ENCODE measurements at places on chromosomes 5 and 9. TPM values are rescaled to one million over a fixed set of nuclear protein-coding genes. Genes with fewer than 3 reads are reported as not detected.

NKD2 gene
- 0.17 TPM for total RNA-seq

- DNase-seq, result no peak
Measured at GRCh38 chr9:134698587-134699342, 57.2 kb downstream of the COL5A1 start.

- no peak for DNase-seq
Measured at GRCh38 chr9:26086396-26086795, 408.2 kb upstream of the TUSC1 start.

- no peak for DNase-seq
Measured at GRCh38 chr5:14672082-14672481, 7.6 kb downstream of the OTULIN start.

GRCh38 chr9:3698076-3698475 is 172.3 kb upstream of the RFX3 start:
- no peak for DNase-seq

GRCh38 chr5:64147849-64148441 is 17.7 kb upstream of the RNF180 start:
- peak; percentile 8 for DNase-seq

- peak; percentile 71 for DNase-seq
Measured at GRCh38 chr9:121863955-121864354, 212.5 kb downstream of the DAB2IP start.

Data from M059J (cell line).